ENCODE measurements at places on chromosomes 13 and 19.

GRCh38 chr13:90118467-90119071 is 1228.9 kb upstream of the MIR17HG start:
- DNase-seq = no peak

- DNase-seq = peak; percentile 16
Measured at GRCh38 chr13:89571676-89572075, 1775.8 kb upstream of the MIR17HG start.

DNA sequence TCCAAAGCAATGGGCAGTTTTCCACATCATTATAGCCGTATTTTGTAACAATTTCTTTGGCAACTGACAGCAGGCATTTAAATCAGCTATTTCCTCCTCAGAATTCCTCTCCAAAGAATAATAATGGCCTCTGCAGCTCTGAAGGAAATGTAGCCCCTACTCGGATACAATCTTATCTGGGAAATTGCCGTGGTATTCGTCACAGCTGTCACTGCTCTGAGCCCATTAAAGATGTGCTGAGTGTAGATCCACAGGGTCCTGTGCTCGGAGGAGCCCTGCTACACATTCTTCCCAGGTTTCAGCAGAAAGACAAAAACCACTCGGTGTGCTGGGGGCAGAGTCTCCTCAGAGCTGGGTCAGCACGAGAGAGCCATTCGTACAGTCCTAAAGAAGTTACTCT is 33.1 kb downstream of the MZT1 start:
- DNase-seq = no peak

- no peak for DNase-seq
Measured at GRCh38 chr19:11165486-11166030, 10.0 kb upstream of the SPC24 start.

- no peak for DNase-seq
Measured at GRCh38 chr19:57078802-57079201, 41.0 kb upstream of the USP29 start.

GRCh38 chr13:45199711-45200110 is 1.1 kb downstream of the KCTD4 start:
- no peak for DNase-seq

GRCh38 chr19:1235625-1236538 is 1.9 kb downstream of the CBARP start:
- DNase-seq = peak; percentile 70

DNA sequence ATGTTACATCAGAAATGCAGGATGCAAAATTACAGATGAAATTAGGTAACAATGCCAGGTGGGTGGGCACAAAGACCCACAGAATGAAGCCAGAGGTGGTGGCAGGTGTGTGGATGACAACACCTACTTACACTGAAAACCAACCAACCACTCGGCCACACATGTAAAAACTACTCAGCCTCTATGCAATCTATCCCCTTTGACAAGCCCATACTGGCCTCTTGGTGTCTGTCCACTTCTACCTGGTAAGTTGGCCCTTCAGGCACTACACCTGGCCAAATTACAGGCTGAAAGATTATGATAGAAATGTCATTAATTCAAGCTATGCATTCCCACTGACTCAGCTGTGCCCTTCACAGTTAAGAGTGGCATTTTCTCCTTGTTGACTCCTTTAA is 50.0 kb downstream of the BRD4 start:
- no peak for DNase-seq

- no peak for DNase-seq
Measured at GRCh38 chr19:6800991-6801484, 28.5 kb downstream of the VAV1 start.

- DNase-seq = no peak
Measured at GRCh38 chr19:33196446-33197193, 2.5 kb downstream of the LRP3 start.

DNA sequence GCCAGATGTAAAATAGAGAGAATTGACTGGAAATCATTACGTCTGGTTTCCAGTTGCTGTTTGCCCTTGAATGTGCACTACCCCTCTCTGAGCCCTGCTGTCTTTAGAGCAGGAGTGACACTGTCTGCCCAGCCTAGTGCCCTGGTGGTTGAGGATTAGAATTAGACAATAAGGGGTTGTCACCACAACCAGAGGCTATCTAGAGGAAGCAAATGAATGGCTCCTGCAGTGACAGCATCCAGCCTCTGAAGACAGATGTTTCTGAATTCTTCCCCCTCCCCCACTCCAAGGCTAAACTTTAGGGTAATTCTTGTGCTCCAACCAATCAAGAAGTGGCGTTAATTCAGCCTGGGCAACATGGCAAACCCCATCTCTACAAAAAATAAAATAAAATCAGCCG is 2.0 kb downstream of the RAB8A start:
- DNase-seq = peak; percentile 29

- DNase-seq = no peak
Measured at GRCh38 chr13:99429670-99430069, 71.6 kb upstream of the TM9SF2 start.

DNA sequence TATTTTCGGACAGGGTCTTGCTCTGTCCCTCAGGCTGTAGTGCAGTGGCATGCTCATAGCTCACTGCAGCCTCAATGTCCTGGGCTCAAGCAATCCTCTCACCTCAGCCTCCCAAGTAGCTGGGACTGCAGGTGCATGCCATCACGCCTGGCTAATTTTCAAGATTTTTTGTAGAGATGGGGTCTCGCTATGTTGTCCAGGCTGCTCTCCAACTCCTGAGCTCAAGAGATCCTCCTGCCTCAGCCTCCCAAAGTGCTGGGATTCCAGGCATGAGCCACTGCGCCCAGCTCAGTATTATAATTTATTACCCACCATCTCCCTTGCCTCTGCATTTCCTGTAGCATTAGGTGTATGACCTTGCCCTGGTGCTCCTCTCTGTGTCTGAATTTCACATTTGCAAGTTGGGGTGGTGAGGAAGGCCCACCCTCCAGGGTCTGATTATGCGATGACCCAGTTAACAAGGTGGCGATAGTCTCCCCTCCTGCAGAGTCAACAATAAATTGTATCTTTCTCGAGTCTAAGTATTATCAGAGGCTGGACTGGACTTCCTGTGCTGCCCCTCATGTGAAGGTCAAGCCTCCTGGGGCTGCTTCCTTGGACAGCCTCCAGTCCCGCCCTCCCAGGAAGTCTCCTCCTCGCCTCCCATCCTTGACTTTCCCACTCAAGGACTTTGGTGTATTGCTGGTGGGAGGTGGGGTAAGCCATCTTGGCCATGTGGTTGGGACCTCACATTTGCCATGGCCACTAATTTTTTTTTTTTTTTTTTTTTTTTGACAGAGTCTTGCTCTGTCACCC is 1.5 kb upstream of the TUBB4A start:
- DNase-seq = no peak

DNA sequence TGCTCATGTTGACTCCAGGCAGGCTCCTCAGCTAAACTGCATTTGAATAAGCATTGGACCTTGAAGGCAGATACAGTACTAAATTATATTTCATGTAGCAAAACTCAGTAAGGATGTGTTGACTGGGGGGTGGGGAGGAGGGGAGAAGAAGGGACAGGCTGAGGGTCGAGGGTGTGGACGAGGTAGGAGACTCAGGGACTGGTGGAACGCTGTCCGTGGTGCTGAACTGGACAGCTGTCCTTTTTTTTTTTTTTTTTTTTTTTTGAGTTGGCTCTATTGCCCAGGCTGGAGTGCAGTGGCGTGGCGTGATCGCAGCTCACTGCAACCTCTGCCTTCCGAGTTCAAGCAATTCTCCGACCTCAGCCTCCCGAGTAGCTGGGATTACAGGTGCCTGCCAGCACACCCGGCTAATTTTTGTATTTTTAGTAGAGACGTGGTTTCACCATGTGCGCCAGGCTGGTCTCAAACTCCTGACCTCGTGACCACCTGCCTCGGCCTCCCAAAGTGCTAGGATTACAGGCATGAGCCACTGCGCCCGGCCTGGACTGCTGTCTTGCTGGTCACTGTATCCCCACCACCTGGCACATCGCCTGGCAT is 33.2 kb upstream of the CASP14 start:
- DNase-seq = peak; percentile 53

- DNase-seq = no peak
Measured at GRCh38 chr13:31814536-31814935, 75.2 kb downstream of the RXFP2 start.

- DNase-seq = no peak
Measured at GRCh38 chr13:24168392-24168750, 7.9 kb downstream of the SPATA13 start.

DNA sequence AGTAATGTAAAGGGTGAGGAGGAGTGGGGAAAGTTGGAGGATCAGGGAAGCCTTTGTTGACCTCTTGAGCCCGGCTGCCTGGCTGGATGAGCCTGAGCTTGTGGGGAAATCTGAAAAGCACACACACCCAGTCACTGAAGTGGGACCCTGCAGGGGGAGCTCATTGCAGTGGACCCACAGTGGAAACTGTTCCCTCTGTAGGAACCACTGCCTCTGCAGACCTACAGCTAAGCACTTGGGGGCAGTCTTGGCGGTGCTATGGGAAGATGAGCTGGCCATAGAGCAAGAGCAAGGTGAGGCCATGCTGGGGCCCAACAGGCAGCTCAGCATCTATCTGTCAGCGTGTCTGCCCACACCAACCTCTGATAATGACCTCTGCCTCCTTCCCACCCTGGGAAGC is 294.8 kb downstream of the TSHZ3 start:
- peak; percentile 16 for DNase-seq

- no peak for DNase-seq
Measured at GRCh38 chr13:33052506-33053280, 36.5 kb downstream of the KL start.

DNA sequence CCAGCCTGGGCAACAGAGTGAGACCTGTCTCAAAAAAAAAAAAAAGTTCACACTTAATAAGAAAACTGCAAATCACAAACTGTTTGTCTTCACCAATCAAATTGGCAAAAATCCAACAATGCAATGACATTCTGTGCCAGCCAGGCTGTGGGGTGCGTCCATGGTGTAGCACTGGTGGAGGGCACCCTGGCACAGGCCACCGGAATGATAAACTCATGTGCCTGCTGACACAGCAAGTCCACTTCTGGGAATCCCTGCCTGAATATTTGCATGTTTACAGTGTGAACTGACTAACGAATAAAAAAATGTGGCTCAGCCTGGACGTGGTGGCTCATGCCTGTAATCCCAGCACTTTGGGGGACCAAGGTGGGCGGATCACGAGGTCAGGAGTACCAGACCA is 1.6 kb upstream of the LRRC25 start:
- DNase-seq = peak; percentile 43

DNA sequence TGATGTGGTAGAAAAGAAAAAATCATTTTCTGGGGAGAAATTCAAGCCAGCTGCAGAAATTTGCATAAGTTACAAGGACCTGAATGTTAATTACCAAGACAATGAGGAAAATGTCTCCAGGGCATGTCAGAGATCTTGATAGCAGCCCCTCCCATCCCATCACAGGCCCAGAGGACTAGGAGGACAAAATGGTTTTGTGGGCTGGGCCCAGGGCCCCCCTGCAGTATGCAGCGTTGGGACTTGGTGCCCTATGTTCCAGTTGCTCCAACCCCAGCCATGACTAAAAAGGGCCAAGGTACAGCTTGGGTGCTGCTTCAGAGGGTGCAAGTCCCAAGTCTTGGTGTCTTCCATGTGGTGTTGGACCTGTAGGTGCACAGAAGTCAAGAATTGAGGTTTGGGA is 76.6 kb upstream of the SOX1 start:
- DNase-seq = no peak

- DNase-seq = no peak
Measured at GRCh38 chr19:4719499-4719866, 4.2 kb downstream of the DPP9 start.

DNA sequence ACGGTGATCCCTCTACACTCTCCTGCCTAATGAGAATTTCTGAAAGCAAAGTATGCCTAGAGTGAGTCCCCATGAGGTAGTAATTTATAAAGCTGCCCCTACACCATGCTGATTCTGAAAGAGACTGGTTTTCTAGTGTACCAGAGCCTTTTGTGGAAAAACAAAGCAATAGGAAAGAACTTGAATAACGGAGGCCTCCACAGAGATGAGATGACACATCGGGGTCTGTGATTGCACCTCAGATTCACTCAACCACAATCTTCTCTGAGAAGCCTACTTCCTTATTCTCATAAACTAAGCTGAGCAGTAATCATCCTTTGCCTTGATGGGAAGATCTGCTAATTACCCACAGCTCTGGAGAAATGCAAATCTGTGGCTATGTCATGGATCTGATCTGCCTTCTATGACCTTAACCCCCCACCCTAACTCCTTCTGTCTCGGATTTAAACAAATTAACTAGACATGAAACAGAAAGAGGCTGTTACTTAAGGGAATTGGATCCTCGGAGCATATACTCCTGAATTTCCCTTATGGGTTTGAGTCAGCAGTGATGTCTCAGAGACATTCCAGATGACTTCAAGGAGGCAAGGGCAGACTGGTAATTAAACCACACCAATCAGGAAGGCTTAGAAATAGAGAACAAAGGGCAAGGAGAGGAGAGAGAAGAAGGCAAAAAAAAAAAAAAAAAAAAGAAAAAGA is 128.0 kb downstream of the DCT start:
- peak; percentile 6 for DNase-seq

DNA sequence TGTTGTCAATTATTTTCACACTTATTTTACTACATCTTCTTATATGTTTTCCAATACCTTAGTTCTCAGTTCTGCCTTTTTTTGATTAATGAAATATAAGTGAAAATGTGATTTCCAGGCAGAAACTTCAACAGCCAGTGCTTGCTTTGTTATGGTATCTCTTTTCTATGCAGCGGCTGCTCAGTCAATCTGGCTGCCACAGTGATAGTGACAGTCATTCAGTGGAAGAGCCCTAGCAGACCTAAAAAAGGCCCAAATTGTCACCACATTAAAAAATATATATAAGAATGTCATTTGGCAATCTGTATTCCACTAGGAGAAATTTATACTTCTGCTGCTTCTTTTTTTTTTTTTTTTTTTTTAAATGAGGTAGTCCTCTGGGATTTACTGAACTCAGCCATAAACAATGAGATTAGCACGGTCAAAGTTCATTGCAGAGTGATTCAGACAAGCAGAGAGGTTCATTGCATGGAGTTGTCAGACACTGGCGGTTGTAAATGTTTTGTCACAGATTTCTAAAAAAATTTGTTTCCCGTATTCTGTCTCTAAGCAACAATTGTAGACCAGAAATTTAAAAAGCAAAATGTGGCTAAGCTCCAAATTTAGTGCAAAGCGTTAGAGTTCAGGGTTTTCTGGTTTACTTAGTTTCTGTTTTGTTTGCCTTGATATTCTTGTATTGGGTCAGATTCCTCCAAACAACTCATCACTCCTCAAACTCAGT is 94.7 kb upstream of the PRR20A start:
- DNase-seq = peak; percentile 44

DNA sequence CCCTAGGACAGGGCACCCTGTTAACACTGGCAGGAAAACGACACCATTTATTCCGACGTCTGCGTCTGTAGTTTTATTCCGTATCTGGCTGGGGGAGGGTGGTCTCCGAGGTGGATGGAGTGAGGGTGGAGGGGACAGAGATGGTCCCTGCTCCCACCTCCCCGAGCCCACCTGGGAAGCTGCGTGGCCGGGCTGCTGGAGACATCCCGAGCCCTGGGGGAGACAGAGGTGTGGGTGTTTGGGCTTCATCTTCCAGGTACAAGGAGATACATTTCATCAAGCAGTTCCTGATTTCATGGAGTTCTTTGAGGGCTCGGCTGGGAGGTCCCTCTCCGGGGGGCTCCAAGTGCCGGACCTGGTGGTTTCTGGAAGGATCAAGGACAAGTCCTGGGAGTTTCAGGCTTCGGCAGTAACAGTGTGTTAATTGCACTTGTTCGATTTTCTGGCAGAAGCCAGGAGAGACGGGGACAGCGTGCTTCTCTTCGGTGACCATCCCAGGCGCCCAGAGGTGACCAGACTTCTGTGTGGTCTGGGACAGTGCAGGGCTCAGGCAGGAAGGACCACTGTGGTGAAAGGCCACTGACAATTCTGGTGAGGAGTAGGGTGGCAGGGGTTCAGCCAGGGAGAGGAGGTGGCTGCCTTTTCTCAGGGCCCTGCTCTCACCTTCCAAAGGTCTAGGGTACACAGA is 20.1 kb upstream of the MKNK2 start:
- no peak for DNase-seq

GRCh38 chr13:96671073-96671472 is 323.2 kb downstream of the OXGR1 start:
- DNase-seq = no peak

Data from RKO (cell line).